ENCODE measurements at places on chromosomes 3 and 15.

DNA sequence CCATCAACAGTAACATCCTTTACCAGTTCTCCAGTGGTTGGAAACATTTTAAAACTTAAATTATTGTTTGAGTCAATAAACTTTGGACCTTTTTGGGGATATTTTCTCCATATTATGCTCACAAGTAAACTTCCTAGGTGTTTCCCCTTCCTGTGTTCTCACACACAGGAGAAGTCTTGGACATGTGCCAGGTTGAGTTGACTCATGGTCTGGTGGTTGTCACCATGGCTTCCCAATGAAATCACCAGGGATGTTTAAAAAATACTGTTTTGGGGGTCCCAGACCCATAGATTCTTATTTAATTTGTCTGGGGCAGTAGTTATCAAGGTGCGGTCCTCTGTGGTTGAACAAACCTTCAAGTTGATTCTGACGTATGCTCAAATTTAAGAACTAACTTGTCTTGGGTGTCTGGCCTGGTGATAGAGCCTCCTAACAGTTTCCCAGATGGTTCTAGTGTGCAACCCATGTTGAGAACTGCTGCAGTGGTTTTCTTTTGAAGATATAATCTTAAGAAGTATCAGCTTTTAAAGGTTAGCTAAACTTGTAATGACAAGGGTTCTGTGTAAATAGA lies 291.8 kb downstream of the EDEM1 start:
- no peak for DNase-seq

DNA sequence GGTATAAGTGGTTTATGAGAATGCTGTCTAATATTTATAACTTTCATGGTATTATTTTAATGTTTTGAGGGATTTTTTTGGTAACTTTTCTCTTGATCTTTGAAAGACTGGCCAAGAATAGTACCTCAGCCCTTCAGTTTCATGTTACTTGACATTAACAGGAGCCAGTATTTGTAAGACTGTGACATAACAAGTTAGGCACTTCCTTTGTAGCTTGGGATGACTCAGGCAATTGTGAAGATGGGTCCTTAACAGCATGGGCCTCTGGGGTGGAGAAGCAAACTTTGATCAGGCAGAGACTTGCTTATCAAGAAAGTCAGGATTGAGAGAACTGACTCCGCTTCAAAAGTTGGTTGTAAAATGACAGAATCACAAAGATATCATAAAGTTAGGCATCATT lies 9.5 kb downstream of the LRRC49 start:
- no peak for DNase-seq

- DNase-seq = no peak
Measured at GRCh38 chr15:89293012-89293411, 41.6 kb downstream of the POLG start.

DNA sequence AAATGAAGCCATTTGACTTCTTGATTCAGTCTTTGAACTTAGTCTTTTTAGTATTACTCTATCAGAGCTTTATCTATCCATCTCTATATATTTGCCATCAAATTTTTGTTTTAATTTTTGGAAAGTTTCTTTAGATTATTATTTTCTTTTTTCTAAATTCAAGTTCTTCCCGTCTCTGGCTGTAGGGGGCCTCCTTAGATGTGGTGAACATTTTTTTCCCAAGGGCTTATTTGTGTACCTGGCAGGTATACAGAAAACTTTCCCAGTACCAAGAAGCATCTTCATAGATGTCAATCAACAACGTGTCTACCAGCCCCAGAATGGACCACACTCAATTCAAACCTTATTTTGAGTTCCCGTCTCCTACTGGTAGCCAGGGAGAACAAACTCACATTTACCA lies 486.8 kb upstream of the CNTN4 start:
- DNase-seq = no peak

DNA sequence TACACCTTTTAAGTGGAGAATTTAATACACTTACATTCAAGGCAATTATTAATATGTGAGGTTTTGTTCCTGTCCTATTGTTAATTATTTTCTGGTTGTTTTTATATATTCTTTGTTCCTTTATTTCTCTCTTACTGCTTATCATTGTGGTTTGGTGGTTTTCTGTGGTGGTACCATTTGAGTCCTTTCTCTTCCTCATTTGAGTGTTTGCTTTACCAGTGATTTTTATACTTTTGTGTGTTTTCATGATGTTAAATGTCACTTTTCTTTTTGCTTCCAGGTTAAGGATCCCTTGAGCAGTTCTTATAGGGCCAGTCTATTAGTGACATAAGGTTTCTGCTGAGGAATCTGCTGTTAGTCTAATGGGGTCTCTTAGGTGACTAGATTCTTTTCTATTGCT lies 116.5 kb downstream of the LRRK1 start:
- DNase-seq = no peak

DNA sequence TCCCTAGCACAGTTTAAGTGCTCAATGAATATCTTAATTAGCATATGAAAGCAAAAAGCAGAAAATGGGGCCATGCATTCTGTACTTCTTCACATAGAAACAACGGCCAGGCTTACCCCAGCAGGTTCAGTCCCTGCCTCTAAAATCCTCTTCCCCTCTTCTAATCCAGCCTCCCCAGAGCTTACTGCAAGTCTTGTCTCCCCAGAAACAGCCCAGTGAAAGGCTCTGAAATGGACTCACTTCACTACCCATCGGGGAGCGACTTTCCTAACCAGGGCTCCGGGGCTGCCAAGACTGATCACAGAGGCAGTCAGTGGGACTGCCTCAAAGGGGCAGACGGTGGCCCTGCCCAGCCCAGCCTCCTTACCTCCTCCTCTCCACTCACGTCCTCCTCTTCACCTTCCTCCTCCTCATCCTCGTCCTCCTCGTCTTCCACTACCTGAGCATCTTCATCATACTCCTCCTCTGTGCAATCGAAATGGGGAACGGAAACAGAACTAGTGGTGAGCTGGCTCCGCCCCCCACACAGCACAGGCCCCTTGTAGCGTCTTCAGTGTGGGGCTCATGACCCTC lies 38.0 kb downstream of the ANP32A start:
- no peak for DNase-seq

DNA sequence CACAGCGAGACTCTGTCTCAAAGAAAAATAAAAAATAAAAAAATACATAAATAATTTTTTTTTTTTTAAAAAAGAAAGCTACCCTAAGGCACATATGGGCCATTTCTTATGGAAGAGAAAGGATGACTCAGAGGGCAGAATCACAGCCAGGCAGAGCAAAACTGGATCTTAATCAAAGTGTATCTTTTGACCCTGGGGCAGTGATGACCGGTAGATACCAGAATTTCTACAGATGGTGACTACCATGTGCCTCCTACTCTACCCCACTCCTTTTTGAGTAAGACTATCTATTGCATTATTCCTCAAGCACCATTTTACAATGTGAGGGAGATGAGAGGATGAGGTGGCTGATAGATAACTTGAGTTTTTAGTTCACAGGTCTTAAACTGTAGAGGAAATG lies 26.0 kb downstream of the TARS3 start:
- DNase-seq = no peak

DNA sequence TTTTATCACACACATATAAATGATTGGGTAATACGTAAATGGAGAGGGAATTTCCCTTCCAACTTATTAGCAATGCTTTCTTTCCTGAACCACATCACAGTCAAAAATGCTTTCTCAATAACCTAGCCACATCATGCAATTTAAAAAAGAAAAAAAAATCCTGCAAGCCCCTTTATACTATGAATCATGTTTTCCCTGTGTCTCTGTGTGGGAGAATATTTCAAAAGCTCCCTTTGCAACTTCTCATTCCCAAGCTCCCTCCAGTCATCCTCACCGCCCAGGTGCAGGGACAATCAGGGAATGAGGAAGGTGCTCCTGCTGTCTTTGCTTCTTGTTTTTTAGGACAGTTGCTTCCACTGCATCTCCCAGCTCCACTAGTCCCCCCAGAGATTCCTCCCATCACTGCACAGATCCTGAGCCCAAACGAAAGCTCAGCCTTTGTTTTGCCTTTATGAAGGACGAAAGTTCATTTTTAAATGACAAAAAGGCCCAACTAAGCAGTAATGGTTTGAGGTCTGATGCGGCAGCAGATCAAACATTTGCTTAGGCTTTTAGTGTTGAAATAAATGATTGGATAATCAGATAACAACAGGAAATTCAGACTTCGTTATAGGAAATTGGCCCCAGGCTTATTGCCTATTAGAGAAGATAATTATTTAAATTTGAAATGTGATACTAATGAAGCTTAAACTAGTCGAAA lies 47.8 kb upstream of the ADGRG7 start:
- DNase-seq = no peak

GRCh38 chr15:40084650-40085049 lies 24.0 kb downstream of the BMF start:
- DNase-seq = no peak

GRCh38 chr3:54279005-54279583 lies 156.7 kb downstream of the CACNA2D3 start:
- no peak for DNase-seq

DNA sequence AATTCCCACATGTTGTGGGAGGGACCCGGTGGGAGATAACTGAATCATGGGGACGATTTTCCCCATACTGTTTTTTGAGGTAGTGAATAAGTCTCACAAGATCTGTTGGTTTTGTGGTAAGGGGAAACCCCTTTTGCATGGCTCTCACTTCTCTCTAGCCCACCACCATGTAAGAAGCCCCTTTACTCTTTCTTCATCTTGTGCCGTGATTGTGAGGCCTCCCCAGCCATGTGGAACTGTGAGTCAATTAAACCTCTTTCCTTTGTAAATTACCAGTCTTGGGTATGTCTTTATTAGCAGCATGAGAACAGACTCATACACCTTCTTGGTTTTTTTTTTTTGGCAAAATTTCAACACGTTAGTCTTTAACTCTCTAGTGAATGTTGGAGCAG lies 18.1 kb downstream of the ARL8B start:
- no peak for DNase-seq

GRCh38 chr3:60126511-60127304 lies 1076.9 kb upstream of the CFAP20DC start:
- no peak for DNase-seq

GRCh38 chr3:18061737-18062656 lies 319.6 kb upstream of the TBC1D5 start:
- no peak for DNase-seq

GRCh38 chr15:60519218-60519617 lies 40.3 kb upstream of the ICE2 start:
- no peak for DNase-seq

DNA sequence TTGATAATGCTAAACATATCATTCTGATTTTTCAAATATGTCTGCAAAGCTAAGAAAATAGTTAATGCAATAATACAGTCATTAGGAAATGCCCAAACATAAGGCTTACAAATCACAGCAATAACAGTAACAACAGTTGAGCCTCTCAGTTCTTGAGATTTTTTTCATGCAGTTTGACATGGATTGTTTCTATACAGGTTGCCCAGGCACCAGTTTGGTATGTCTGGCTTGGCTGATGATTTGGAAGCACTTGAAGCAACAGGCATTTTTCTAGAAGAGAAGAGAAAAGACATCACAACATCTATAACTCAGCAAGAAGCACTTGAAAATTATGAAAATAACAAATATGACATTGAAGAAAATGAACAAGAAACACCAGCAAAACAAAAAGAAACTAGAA lies 78.7 kb upstream of the COL6A5 start:
- DNase-seq = no peak

DNA sequence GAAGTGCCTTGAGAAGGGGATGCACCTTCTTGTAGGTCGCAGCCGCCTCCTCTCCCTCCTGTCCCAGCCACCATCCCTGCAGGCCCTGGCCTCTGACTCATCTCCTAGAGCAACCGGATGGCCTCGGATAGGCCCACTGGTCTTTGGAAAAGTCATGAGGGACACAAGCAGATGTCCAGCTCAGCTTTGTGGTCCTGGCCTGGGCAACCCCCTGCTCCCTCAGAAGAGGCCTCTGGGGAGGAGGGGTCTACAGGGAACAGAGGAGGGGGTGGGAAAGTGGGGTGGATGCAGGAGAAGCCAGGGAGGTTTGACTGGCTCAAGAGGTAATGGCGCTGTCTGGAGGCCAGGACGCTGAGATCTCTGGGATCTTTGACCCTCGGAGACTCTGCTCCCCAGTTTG lies 259.2 kb upstream of the TLE3 start:
- peak; percentile 28 for DNase-seq

GRCh38 chr3:178073366-178073765 lies 462.9 kb upstream of the KCNMB2 start:
- DNase-seq = no peak

- DNase-seq = no peak
Measured at GRCh38 chr15:32956006-32956405, 238.2 kb downstream of the GREM1 start.

- no peak for DNase-seq
Measured at GRCh38 chr3:20424086-20424485, 238.1 kb upstream of the SGO1 start.

DNA sequence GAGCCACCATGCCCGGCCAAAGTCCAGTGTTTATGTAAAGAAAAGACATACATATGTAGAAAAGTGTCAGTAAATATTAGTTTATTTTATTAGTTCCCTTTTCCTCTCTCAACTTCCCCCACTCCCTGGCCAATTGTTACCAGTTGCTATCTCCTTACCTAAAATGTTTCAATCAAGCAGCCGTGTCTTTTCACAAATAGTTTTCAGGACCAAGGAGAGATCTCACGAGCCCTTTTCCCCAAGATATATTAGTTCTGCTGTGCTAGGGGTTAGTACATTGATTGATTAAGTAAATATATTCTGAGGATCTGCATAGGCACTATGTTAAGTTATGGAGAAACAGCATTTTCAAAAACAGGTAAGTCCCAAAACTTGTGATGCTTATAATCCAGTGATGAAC lies 87.4 kb downstream of the ZIC4 start:
- DNase-seq = no peak

- no peak for DNase-seq
Measured at GRCh38 chr3:14490831-14491230, 49.3 kb downstream of the GRIP2 start.

GRCh38 chr3:115804713-115805119 lies 181.4 kb downstream of the GAP43 start:
- DNase-seq = no peak

- no peak for DNase-seq
Measured at GRCh38 chr15:41987246-41987924, 15.0 kb upstream of the EHD4 start.

GRCh38 chr15:54566654-54567053 lies 588.4 kb downstream of the UNC13C start:
- DNase-seq = no peak

GRCh38 chr15:98745650-98746374 lies 97.5 kb downstream of the IGF1R start:
- no peak for DNase-seq

DNA sequence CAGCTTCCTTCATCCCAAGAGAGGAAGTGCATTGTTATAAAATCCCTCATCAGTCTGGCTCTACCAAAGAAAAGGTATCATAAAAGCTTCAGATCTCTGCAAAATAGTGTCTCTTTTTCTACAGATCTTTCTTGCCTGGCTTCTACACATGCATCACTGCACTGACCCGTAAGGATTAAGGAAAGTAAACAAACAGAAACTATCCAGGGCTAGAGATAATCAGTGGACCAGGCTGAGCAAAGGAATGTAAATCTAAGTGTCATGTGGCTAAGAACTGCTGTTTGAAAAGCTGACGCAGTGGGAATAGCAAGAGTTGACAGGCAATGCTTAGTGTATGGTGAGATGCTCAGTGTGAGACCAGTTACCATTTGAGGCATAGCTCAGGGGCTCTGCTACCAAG lies 339.7 kb downstream of the IL5RA start:
- no peak for DNase-seq

- DNase-seq = peak; percentile 19
Measured at GRCh38 chr3:13502791-13503060, 22.6 kb downstream of the HDAC11 start.

GRCh38 chr3:27737091-27737490 lies 15.0 kb upstream of the EOMES start:
- no peak for DNase-seq

All from right forelimb (tissue), 1 donor.